Activated T-cell treated with anti-CD3 and anti-CD28 coated beads for 1 hour (primary cell): ENCODE measurements at places on chromosomes 7 and 10.

DNA sequence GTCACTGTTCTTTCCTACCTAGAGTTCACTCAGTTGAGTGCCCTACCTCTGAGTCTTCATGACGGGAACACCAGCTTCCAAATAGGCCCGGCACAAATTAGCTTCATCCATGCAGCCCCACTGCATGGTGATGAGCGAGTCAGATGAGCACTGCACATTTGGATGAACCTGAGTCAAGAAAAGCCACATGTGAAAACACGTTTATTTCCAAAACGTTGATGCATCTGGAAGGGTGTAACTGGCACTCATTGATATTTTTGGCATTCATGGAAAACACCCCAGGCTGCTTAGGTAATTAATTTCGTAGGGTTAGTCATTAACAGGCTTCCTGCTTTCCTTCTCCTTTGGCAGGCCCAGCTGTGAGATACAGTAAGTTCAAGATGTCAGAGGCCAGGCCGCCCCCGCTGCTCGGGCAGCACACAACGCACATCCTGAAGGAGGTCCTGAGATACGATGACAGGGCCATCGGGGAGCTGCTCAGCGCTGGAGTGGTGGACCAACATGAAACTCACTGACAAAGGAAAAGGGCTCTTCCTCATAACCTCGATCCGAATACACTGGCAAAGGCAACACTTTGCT, 725.2 kb downstream of the SUGCT start:
- DNase-seq = no peak

DNA sequence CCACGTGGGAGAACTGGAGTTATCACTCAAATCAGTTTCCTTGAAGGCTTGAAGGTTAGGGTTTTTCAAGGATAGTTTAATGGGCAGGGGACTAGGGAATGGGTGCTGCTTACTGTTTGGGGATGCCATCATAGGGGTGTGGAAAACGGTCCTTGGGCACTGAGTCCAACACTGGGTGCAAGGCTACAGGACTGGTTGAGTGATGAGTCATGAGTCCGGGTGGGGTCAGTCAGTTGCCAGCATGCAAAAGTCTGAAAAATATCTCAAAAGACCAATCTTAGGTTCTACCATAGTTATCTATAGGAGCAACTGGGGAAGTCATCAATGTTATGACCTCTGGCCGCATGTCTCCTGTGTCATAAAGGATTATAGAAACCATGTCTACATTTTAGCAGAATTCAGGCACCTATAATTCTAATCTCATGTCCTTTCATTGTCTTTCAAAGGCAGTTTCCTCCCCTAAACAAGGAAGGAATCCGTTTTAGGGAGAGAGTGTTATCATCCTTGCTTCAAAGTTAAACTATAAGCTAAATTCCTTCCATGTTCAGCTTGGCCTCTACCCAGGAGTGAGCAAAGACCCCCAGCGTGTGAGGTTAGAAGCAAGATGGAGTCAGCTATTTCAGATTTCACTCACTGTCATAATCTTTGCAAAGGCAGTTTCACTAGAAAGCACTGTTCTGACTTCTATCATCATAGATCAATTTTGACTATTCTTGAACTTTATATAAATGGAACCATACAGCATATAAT, 94.5 kb downstream of the COL26A1 start:
- DNase-seq = no peak

DNA sequence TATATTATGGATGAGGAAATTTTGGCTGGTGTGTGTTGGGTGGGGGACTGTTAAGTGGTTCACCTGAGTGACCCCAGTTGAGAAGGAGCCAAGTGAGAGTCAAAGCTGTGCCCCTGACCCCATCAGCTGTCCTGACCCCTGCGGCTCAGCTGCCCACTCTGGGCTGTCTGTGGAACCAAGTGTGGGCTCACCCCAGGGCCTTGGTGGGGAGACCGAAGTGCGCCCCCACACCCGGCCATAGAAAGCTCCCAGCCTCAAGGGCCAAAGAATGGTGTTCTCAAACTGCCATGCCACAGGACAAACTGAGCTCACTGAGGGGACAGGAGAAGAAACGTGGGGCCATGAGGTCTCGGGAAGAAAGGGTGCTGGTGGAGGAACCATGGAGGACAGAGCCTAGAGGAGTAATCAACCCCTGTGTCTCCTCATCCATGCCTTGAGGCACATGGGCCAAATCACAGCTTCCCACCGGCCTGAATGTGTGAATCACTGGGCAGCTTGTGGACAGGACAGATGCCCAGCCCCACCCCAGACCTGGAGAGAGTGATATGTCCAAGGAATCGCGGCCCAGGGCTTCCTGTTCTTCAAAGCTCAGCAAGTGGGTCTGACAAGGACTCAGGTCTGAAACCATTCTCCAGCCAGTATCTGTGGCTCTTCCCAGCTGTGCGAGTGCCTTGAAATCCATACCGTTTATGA, 86.2 kb upstream of the CACUL1 start:
- no peak for DNase-seq

DNA sequence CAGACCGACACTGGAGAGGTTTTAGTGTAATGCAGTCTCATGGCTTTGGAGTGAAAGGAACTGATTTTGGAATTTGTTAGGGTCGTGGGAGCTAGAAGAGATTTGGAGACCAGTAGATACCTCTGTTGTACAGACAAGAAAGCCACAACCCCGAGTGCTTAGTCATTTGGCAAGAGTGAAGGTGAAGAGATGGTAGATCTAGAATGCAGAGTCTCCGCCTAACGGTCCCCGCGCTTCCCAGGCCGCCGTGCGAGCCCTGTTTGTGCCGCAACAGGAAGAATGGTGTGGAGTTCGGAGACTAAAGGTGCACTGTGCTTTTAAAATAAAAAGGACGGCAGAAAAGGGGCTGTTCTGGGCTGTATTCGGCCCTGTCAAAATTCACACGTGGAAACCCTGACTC, 186.7 kb downstream of the ADARB2 start:
- no peak for DNase-seq

- no peak for DNase-seq
These were observed 264.0 kb downstream of the TCERG1L start for GRCh38 chr10:131047501-131047900.

DNA sequence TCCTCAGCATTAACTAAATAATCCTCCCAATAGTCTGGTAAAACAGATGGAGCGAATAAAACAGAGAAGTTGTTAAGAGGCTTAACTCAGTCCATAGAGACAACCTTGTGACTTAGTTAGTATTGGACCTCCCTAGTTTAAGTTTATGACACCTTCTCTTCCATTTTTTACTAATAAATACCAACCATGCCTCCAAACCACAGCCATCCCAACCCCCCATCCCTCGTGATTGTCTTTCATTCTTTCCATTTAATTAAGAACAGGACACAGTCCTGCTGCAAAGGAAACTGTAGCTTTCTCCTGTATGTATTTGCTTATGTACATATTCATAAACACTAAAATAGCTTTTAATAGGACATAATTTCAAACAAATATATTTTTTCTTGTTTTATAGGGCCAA, 238.2 kb downstream of the SEMA3D start:
- no peak for DNase-seq

DNA sequence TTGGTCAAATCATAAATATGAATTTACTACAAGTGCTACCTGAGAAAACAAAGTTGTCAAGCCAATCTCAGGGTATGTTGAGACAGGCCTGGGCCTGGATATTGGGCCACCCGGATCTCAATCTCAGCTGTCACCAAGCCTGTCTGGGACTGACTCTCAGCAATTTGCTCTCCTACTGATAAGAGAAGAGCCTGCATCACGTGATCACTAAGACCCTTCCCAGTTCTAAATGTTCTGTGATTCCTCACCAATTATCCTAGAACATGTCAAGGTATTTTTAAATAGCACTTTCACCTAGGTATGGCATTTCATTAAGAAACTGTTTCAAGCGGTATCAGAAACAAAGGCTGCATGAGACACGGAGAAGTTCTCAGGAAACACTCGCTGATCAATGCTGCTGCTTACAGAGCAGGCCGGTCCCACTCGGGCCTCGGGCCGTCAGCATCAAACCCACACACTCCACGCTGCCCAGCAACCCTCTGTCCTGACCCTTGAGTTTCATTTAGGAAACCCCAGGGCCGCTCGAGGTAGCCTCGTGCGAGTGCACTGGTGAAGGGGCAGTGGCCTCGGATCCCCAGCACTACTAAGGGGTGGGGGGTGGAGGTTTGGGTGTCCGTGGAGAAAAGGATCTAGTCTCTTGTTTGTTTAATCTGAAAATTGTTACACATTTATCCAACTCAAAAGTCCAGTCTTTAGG, 4.1 kb downstream of the KLF6 start:
- no peak for DNase-seq
